ENCODE measurements at places on chromosomes 4 and X.
A peak's percentile ranks its signal among the peaks of the same experiment; 100 is the strongest.

- peak; percentile 28 for DNase-seq
Observed at GRCh38 chrX:71178908-71179307, 34.3 kb downstream of the NLGN3 start.

DNA sequence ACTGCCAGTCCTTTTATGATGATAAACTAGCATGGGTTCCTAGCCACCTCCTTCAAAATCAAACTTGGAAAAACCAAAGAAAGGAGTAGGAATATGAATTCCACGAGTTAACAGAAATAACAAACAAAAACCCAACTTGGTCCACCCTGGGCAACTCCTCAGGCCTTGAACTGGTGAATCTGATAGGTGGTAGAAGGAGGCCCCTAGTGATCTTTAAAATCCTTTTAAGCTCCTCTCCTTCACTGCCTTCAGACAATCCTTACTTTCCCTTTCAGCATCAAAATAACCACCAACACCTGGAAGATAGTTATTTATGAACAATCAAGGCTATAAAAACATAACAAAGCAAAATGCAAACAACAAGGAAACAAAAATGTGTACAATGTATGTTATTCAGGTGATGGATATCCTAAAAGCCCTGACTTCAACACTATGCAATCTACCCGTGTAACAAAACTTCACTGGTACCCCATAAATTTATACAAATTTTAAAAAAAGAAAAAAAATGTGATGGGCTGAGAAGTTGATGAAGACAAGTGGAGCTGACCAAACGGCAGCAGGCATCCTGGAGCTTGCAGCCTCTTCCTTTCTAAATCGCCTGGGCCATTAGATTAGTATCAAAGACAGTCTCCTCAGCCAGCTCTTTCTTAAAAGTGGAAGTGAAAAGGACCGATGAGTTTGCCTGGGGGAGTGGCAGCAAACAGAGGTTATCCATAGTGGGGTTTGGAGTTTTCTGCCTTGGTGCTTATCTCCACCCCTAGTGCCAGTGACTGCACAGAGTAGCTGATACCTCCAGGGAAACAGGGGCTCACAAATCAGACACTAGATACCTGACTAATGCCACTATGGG lies 179.6 kb downstream of the TMA16 start:
- no peak for DNase-seq

- DNase-seq = no peak
Observed at GRCh38 chr4:142036795-142037583, 400.6 kb downstream of the IL15 start.

DNA sequence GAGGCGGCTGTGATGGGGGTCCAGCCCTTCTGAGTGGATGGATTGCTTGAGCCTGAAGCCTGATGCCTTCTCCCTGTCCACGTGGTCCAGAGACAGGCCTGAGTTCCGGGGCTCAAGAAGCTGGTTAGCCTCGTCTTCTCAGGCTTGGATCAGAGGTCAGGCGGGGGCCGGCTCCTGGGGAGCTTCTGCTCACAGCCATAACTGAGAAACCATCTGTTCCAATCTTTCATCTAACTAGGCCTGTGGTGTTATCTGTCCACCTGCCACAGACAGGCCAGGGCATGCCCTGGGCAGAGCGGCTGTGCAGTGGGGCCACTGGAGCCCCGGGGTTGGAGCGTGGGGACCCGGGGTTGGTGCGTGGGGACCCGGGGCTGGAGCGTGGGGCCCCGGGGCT lies 63.1 kb downstream of the SORCS2 start:
- no peak for DNase-seq

- no peak for DNase-seq
Observed at GRCh38 chr4:185137233-185137925, 5.7 kb upstream of the SLC25A4 start.

GRCh38 chr4:90994851-90995574 lies 867.8 kb downstream of the CCSER1 start:
- DNase-seq = no peak

- DNase-seq = peak; percentile 71
Observed at GRCh38 chrX:2828344-2828958, at the start of gene GYG2. TSS of gene GYG2 (plus strand) at chrX:2828930. CDS start at chrX:2830189, 1,259 bp downstream.

DNA sequence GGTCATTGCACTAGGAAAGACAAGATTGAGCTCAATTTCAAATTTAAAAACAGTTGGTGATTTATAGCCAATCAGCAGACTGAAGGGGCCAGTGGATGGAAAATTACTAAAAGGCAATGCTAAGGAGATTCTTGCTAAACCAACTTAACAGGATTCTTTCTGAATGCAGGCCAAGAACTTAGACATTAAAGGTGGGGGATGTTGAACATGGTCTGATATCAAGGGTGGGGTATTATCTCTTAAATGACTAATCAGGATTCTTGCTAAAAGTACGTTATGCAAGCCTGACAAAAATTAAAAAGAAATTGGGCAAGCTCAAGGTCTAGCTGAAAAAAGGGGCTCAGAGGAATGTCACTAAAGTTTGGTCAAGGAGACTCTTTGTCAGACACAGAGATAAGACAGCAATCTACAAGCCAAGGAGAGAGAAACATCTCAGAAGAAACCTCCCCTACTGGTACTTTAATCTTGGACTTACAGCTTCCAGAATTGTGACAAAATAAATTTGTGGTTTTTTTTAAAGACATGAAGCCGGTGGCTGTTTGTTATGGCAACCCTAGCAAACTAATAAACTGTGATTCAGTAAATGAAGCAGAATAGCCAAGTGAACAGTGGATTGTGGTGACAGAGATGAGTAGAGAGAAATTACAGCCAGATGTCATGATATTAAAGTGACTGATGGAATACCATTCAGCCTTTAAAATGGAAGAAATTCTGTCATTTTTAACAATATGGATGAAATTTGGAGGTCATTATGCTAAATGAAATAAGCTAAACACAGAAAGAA lies 120.3 kb upstream of the KLHL4 start:
- no peak for DNase-seq

GRCh38 chr4:102675141-102675540 lies 85.6 kb downstream of the MANBA start:
- DNase-seq = no peak

DNA sequence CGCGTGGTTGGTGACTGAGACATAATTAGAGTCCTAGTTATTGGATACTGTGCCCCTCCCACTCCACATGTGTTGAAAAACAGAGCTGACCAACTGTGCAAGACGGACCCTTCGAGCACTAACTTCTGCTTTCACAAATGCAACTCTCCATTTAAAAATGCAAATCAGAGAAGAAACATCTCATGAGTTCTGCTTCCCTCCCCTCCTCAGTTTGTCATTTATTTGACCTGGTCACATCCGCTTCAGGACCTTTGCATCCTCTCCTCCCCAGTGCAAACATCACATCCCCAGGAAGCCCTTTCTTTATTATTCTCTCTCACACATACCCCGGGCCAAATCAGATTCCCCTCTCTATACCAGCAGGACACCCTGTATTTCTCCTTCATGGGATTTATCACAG lies 38.1 kb upstream of the NOCT start:
- no peak for DNase-seq

DNA sequence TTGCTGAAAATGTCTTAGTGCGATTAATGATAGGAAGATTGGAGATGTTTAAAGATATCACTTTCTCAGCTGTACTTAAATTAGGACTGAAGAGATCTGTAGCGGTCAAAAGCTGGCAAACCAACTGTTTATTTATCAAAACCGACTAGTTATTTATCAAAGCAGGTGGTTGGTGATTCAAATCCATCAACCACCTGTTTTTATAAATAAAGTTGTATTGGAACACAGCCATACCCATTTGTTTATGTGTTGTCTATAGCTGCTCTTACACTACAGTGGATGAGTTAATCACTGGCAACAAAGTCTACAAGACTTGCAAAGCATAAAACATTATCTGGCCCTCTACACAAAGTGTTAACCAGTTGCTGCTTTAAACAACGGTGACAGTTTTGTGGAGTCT lies 76.8 kb downstream of the IL15 start:
- no peak for DNase-seq

DNA sequence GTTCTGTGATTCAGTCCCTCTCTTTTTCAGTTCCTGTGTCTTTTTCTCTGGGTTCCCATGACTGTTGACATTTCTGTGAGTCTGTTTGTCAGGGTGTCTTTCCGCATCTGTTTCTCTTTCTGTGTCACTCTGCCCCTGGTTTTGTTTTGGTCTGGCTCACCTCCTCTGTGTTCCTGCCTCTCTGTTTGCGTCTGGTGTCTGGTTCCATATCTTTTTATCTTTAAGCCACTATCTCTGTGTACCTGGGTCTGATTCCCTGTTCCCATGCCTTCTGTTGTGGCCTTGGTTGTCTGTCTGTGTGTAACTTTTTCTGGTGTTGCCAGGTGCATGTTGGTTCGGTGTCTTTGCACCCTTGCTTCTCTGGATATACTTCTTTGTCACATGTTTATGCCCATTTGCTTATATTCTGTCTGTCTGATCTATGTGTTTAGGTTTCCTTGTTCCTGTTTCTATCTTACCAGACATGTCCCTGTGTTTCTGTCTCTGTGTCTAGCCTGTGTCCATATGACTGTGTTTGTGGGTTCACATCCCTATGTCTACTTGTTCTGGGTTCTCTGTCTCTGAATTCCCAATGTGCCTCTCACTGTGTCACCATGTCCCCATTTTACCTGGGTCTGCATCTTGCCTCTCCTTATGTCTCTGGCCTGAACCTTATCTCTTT lies 50.2 kb downstream of the ITIH6 start:
- DNase-seq = no peak

DNA sequence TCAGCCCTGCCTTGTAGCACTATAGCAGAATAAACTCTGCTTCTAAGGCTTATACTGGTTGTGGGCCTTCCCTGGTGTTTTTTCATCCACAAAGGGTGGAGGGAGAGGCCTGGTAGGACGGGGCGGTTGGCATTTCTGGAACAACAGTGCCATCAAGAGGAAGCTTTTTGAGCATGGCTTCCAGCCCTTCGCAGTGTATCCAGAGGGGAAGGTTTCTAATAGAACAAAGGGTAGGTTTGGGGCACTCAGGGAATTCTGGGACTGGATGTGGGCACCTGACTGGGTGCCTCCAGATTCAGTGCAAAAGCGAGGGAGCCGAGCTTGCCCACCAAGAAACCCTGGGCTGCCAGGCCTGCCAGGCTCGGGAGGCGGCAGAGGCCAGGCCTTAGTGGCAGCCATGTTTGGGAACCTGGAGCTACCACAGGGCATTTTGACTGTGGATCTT lies 229.6 kb upstream of the AGTR2 start:
- DNase-seq = peak; percentile 28

GRCh38 chrX:13898083-13898482 lies 81.2 kb upstream of the GPM6B start:
- peak; percentile 26 for DNase-seq

DNA sequence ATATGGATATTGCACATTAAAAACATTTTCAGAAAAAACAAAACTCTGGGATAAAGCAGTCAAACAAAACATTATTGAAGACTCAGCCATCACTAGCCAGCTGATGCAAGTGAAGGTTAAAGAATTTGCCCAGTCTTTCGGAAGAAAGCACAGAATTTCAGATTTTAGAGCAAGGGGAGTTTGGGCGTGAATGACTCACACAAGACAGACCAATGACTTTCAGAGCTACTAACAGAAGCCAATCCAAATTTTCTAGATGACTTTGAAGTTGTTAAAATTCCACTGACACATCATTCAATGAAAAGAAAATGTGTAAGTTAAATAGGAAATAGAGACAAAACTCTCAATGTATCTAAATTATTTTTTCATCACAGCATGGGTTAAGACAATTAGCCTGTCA lies 4.0 kb downstream of the MRFAP1L1 start:
- no peak for DNase-seq

DNA sequence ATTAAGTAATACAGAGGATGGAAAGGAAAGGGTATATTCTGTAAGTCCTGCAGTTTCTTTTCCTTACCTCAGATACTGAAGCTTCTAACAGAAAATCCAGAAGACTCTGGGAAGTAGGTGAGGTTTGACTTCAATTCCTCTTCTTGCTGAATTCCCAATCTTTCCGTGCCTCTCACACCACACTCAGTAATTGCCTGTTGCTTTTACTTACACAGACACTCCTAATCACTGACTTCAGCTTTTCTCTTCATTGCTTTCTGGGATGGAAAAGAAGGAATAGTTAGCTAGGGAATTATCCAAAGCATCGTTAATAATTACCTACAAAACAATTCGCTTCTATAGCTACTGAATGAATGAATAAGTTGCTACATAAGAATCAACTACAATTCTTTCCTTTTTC lies 163.6 kb downstream of the FBXO8 start:
- DNase-seq = no peak

DNA sequence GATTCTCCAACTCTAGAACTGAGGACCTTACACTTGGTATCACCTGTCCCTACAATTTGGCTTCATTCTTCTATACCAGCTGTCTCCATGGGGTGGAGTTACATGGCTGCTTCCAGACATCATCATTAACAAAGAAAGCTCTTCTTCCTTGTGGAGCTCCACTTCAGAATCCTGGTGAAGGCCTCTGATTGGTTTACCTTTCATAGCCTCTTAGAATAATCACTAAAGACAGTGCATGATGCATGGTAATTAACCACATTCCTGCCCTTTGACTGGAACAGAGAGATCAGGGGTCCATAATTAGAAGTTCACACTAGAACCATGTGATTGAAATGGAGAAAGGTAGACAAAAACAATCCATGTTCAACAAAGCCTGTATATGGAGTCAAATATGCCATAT lies 112.6 kb upstream of the ZNF827 start:
- no peak for DNase-seq

DNA sequence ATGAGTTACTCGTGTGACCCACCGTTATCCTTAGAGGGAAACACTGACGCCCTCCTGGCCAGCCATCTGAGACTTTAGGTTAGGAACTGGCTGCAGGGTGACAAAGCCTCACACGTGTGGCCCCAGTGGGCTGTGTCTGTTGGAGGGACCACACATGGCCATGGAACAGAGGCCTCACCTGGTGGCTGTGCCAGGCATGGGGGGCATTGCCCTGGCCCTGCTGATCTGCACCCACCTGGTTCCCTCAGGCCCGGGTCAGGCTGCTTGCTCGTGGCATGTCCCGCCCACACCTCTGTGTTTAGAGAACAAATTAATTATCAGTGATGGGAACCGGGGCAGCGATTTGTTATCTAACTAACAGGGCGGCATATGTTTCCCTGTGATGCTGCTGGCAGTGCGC lies 100.9 kb upstream of the PSAPL1 start:
- no peak for DNase-seq

- DNase-seq = no peak
Observed at GRCh38 chrX:97787849-97788248, 904.1 kb downstream of the RPA4 start.

GRCh38 chr4:184104419-184105101 lies 113.1 kb downstream of the ENPP6 start:
- DNase-seq = no peak

DNA sequence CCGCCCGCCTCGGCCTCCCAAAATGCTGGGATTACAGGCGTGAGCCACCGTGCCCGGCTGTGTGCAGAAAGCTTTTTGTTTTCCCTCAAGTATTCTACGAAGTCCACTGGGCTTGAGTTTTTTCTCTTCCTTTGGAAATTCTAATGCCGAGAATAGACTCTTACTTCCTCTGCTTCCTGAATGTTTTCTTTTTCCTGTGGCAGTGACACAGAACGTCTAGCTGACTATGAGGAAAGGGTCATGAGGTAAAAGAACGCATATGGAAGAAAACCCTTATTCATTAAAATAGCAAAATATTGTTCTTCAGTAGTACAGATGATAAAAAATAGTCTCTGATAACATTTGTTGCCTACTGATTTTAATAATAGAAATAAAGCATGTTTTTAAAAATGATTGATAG lies 4.9 kb upstream of the SLC25A4 start:
- no peak for DNase-seq
